ENCODE measurements at places on chromosomes 1 and 21.

DNA sequence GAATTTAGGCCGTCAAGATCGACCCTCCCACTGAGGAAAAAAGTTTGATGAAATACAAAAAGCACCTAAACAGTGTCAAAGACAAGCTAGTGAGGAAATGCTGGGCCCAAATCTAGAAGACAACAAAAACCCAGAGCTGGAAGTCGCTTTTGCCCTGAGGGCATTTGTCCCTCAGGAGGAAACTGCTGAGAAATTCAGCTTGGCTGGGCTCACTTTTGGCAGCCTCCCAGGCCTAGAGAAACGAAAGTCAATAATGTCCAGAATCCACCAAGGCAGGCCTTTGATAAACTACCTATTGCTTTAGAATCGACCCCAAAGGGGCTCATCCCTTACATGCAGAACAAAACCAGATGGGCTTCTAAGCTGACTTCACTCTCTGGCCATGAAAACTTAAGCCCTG is 38.9 kb downstream of the SYT2 start:
- no peak for ATAC-seq

DNA sequence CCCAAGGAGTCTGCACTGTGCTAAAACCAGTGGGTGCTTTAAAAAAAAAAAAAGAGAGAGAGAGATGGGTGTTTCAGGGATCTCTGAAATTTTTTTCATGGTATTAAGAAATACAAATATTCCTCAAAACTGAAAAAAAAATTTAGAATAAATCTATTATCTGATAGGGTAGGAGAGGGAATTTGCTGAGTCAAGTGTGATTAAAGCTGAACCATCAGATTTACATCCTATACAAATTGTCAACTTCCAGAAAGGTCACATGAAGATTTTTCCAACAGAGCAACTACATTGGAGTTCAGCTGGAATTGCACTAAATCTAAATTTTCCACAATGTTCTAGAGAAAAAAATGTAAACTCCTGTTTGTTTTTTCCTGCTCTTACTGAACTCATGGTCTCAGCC is 79.3 kb upstream of the DSCAM start:
- no peak for ATAC-seq

DNA sequence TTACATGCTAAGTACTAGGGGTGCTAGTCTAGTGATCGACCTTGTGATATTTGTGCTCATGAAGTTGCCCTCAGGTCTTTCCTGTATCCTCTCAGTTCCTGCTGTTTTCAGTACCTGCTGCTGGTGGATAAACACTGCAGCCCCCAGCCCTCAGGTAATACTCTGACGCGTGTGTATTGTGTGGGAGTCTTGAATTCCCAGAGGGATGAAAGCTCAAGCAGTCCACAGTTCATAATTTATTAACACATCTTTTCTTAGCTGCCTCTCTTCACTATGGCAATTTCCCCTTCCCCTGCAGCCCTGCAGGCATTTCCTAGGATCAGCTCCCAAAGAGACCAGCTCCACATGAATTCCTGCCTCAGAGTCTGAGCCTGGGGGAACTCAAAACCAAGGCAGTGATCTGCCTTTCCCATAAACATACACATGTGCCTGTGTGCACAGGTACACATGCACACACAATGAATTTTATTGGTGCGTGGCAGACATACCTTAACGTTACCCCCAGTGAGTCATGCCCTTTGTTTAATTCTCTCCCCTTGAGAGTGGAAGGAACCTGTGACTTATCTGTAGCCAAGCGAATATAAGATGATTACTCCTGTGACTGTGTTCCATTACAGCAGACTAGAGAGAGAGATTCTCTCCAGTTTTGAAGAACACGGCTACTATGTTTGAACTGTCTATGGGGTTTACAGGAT is 14.1 kb upstream of the HMGCS2 start:
- ATAC-seq = no peak

DNA sequence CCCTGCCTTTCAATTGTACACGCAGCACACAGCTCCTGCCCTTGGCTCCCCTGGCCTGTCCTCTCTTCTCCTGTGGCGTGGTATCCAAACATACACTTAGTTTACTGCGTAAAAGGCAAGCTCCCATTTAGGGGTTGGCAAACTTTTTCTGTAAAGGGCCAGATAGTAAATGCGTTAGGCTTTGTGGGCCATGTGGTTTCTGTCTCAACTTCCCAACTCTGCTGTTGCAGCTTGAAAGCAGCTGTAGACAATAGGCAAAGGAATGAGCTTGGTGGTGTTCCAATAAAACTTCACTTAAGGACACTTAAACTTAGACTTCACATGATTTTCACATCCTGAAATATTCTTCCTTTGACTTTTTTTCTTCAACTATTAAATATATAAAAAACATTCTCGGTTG is 63.3 kb downstream of the RHOU start:
- ATAC-seq = peak; percentile 79
